ENCODE measurements at places on chromosomes 1 and 21.

- peak; percentile 48 for DNase-seq
These were observed 25.0 kb downstream of the VASH2 start for GRCh38 chr1:212975111-212975918.

- DNase-seq, result no peak
These were observed 62.9 kb upstream of the SDC3 start for GRCh38 chr1:30971496-30971895.

GRCh38 chr1:104987210-104987609, 1237.5 kb downstream of the AMY1C start:
- DNase-seq, result no peak

- no peak for DNase-seq
These were observed 1129.5 kb downstream of the PLA2G4A start for GRCh38 chr1:187958207-187958606.

DNA sequence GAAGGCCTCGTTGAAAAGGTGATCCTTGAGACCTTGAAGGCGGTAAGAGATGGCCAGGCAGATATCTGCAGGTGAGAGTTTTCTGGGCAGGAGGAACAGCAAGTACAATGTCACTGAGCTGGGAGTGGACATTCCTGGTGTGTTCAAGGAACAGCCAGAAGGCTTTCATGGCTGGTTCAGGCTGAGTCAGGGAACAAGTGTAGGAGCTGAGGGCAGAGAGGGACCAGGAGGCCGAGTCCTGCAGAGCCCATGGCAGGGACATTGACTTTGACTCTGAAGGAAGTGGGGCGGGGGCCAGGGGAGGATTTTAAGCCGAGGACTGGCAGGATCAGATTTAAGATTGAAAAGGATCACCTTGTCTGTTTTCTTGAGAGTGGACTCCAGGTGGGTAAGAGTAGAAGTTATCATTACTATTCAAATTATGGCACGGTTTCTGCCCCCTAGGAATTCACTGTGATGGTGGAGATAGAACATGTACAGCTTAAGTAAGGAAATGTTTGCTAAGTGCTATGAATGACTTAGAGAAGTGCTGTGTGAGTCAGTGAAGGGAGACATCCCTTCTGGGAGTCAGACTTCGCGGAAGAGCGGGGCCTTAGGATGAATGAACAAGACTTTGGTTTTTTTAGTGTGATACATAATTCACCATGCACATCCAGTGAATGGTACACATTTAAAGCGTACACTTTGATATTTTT, 202.3 kb downstream of the KIF26B start:
- no peak for DNase-seq
